Daoy (cell line): ENCODE measurements at places on chromosomes 16 and 17.

- no peak for DNase-seq
These were observed 8.1 kb downstream of the KCNH6 start for GRCh38 chr17:63531022-63531965.

- DNase-seq = no peak
These were observed 5.6 kb downstream of the STX4 start for GRCh38 chr16:31038993-31039392.

DNA sequence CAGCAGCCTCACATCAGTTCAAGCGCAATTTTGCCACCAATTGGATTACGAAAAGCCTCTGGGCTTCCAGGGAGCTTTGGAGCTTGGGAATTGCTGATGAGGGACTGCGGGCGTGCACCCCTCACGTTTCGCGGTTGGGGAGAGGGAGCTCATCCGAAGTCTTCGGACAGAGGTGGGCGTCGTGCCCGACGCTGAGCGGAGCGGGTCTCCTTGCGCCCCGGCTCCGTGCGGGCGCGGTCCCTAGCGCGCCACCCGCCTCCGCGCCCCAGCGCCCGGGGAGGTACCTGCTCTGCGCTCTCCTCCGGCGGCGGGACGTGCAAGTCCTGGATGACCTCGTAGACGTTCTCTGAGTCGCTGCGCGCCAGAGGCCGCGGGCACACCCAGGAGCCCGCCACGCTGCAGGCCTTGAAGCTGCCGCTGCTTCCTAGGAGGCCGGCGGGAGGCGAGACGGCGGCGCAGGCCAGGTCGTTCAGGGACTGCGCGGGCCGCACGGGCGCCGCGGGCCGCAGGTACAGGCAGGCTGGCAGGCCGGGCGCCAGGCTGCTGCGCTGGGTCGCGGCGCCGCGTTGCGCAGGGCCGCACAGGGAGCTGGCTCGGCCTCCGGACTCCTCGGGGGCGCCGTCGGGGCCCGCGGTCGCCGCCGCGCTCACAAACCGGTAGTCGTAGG, 3.2 kb downstream of the ARHGAP27 start:
- peak; percentile 47 for DNase-seq

- DNase-seq = peak; percentile 17
These were observed 365.4 kb downstream of the SNX29 start for GRCh38 chr16:12341966-12342365.

- DNase-seq = peak; percentile 72
These were observed 71.5 kb upstream of the KSR1 start for GRCh38 chr17:27384726-27385125.

GRCh38 chr16:74874912-74875546, 100.4 kb upstream of the FA2H start:
- no peak for DNase-seq

GRCh38 chr17:3904501-3904900, 11.6 kb upstream of the CAMKK1 start:
- no peak for DNase-seq

DNA sequence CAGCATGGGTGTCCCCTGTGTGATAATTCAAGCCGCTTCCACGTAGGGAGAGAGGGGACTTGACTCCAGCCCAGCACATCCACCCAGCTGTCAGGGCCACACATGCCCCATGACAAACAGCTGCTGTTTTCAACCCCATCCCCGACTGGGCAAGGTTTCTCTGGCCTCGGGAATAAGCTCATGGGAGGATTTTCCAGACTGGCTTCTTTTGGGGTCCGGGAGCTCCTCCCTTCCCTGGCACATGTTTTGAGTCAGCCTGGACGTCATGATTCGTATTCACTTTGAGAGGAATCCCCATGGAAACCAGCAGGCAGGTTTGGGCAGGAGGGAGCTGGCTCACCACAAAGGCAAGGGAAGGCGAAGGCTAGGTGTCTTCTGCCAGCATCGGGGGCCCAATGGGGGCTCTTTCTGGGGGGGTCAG, 156.4 kb downstream of the CMIP start:
- peak; percentile 52 for DNase-seq

GRCh38 chr16:73095885-73096421, 48.0 kb upstream of the ZFHX3 start:
- DNase-seq = peak; percentile 44

- DNase-seq = no peak
These were observed 15.0 kb upstream of the PRSS27 start for GRCh38 chr16:2734844-2735515.

DNA sequence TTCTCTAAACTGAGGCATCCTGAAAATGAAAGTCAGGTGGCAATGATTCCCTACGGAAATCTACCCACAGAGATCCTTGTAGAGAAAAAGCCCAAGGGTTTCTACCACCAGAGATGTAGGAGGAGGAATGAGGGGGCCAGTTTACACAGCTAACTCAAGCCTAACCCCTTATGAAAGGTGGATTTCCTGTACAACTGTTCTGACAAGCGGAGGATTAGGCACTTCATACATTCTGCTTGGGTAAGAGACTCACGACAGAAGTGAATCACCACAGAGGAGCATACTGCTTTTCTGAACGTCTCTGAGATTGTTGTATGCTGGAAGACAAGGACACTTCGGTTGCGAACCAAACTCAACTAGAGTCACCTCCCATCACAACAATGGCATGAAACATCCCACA, 72.7 kb downstream of the SMG6 start:
- DNase-seq = no peak
